ENCODE measurements at places on chromosomes 7 and 10.

DNA sequence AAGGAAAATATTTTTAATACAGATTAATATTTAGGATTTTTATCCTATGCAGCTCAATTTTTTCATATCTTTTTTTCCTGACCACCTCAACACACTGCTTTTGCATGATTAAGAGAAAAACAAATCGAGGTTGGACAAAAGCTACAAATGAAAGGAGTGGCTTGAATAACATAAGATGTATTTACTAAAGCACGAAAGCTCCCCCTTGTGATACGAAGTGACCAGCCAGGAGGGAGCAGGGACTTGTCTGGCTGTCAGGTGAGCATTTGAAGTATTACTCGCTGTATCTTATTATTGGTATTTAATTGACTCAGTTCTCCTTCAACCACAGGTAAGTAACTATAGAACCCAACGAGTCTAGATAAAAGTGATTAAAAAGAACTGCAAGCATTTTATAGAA lies 265.2 kb upstream of the PHF14 start:
- DNase-seq = no peak

- no peak for DNase-seq
Measured at GRCh38 chr10:97356318-97356914, 21.9 kb upstream of the FRAT2 start.

- DNase-seq = no peak
Measured at GRCh38 chr10:2964632-2965296, 102.6 kb upstream of the PFKP start.

GRCh38 chr7:54831046-54831643 lies 72.1 kb upstream of the SEC61G start:
- DNase-seq = no peak

GRCh38 chr7:108634036-108634435 lies 64.4 kb downstream of the DNAJB9 start:
- DNase-seq = no peak

GRCh38 chr7:157472311-157473050 lies 135.7 kb downstream of the DNAJB6 start:
- DNase-seq = no peak

DNA sequence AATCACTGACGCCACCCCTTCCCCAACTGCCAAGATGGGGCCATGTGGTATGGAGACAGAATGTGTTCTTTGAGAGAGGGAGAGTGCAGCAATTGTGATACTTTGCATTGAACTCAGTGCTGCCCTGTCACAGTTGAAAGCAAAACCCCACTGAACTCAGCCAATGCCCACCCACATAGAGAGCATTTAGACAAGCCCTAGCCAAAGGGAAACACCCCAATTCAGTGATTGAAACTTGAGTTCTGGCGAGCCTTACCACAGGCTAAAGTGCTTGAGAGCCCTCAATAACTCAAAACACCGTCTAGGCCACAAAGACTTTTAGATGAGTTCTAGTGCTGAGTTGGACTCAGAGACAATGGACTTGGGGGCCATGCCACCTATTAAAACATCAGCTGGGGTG lies 751.9 kb upstream of the POT1 start:
- no peak for DNase-seq

DNA sequence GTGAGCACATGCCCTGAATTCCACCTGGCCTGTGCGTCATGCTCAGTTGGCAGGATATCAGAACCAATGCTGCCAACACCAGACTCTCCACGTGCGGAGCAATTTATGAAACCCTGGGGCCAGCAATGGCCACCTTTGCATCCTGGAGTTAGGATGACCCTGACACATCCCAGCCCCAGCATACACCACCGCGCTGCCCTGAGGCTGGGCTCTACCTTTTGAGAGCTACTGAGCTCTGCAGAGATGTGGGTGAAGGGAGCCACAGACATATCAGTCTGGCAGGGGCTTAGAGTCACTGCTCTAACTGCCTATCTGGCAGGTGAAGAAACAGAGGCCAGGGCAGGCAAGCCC lies 41.9 kb downstream of the SYPL1 start:
- DNase-seq = no peak

DNA sequence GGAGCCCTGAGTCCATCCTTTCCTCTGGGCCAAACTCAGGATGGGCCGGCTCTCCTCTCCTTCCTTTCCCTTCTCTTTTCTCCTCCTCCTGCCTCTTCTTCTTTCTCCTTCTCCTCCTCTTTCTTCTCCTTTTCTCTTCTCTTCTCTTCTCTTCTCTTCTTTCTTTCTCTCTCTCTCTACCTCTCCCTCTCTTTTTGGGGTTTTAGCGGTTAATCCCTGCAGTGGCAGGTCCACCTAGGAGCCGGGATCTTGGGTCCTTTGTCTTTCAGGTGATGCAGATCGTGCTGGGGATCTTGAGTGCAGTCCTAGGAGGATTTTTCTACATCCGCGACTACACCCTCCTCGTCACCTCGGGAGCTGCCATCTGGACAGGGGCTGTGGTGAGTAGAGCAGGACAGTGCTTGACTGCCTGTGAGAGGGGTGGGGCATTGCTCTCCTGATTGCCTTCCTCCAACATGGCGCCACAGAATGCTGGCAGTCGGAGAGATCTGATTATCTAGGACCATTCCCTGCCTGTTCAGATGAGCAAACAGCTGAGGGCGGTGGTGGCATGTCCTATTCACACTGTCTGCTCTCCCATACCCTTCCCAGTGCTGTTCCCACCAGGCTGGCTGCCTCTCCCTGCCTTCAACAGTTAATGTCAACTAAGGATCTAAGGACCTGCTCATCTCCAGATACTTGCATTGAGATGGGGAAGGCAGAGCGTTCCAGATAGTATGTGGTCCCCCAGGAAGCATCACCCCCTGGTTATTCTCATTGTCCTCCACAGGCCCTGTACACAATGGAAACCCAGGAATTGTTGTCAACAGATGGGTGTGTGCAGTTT lies 1.6 kb downstream of the TMEM176A start:
- no peak for DNase-seq

- no peak for DNase-seq
Measured at GRCh38 chr10:74991435-74991834, 120.0 kb upstream of the SAMD8 start.

GRCh38 chr10:1706711-1707110 lies 30.6 kb downstream of the ADARB2 start:
- no peak for DNase-seq

DNA sequence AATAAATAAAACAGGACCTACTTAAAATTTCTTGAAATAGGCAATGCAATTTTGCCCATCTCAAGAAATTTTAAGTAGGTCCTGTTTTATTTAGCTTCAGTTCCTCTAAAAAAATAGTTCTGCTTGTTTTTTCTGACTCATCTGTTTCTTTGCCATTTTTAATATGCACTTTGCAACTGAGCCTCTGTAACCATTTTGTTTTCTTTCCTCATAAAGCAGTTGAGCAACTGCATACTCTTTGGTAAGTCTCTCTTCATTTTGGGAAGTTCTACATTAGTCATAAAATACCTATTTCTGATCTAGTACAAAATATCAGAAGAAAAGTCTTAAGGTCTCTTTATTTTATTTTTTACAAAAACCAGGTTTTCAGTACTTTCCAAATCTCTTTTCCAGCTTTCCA lies 18.0 kb downstream of the TAS2R40 start:
- no peak for DNase-seq

GRCh38 chr10:4770801-4771553 lies 55.0 kb upstream of the AKR1E2 start:
- DNase-seq = no peak

DNA sequence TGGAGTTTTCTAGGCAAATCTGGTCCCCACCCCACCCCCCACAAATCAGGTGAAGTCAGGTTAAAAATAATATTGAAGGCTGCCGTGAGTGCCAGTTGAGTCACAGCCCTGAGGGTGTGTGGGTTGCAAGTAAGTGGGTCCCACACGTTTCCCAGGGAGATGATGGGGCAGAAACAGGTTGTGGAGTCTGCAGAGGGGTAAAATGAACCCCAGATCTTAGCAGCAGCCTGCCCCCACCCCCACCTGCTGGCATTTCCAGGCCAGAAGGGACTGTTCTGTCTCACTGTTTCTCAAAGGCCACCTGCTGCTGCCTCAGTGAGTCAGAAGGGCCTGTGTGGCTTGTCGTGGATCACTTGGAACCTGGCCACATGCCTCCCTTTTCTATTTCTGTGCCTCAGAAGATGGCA lies 59.8 kb upstream of the SMNDC1 start:
- no peak for DNase-seq

DNA sequence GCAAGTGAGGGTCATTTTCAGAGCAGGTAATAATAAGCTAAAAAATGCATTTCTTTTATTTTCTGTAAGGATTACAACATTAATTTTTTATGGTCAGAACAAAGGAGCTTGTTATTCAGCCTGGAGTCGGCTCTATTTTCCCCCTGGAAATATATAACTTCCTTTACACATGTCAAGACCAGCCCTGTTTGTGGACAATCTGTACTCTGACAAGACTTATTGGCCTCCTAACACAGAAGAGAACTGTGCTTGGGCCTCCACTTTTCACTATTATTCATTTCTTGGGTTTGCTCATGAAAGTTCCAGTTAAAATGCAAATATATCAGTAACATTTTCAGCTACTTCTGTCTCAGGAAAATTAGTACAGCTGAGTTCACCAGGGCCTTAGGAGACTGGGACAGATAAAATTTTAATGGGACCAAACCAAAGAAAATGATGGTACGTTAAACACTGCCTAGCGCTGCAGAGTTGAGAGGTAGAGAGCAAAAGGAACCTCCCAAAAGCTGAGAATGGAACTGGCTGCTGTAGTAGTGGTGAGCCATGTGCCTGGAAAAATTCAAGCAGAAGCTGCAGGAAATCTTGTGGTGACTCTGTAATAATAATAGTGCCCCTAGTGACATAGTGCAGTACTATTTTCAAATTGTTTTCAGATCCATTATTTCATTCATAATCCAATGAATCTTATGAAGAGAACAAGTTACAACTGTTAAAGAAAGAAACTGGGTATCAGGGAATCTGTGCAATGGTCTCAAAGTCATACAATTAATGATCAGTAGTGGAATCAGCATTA lies 227.2 kb upstream of the KIAA1217 start:
- no peak for DNase-seq

DNA sequence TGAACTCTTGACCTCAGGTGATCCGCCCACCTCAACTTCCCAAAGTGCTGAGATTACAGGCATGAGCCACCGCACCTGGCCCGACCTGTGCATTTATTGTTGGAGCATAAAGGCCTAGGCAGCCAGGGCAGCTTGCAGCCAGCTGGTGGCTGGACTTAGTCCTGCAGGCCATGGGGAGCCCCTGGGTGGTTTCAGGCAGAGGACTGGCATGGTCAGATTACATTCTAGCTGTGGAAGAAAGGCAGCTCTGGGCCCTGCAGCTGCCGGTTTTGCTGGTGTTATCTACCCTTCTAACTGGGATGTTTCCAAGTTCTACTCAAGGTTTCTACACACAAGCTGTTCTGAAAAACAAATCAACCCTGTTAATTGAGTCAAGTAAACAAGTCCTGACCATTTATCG lies 22.7 kb upstream of the MKRN1 start:
- no peak for DNase-seq

- DNase-seq = no peak
Measured at GRCh38 chr7:36966636-36967035, 242.3 kb upstream of the AOAH start.

All from suprapubic skin (tissue), 4 donors.